ENCODE measurements at places on chromosomes 13 and 19. TPM values are rescaled to one million over a fixed set of nuclear protein-coding genes. Genes with fewer than 3 reads are reported as not detected.

DNA sequence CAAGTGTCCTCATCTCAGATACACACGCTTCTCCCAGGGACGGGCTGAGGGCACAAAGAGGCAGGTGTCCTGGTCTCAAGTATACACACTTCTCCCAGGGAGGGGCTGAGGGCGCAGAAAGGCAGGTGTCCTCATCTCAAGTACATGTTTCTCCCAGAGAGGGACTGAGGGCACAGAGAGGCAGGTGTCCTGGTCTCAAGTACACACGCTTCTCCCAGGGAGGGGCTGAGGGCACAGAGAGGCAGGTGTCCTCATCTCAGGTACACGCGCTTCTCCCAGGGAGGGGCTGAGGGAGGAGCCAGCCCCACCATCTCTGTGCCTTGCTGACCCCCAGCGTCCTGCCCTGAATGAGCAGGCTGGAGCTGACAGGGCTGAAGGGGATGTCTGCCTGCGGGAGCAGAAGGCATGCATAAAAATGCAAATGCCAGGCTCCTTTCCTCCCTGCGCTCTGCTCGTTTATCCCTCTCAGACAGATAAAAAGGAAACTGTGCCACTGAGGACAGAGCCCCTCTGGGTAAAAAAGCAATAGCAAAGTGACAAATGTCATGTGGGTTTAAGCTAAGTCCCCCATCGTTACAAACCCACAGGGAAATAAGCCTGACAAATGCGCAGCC, 96.1 kb upstream of the UQCRFS1 start:
- no peak overlapping the region for H3K27ac ChIP-seq
- H3K27me3 ChIP-seq = no peaks in the 10 kb centered on the region
- H3K36me3 ChIP-seq = no peaks in the 10 kb centered on the region
- H3K4me1 ChIP-seq = no peaks in the 10 kb centered on the region

DNA sequence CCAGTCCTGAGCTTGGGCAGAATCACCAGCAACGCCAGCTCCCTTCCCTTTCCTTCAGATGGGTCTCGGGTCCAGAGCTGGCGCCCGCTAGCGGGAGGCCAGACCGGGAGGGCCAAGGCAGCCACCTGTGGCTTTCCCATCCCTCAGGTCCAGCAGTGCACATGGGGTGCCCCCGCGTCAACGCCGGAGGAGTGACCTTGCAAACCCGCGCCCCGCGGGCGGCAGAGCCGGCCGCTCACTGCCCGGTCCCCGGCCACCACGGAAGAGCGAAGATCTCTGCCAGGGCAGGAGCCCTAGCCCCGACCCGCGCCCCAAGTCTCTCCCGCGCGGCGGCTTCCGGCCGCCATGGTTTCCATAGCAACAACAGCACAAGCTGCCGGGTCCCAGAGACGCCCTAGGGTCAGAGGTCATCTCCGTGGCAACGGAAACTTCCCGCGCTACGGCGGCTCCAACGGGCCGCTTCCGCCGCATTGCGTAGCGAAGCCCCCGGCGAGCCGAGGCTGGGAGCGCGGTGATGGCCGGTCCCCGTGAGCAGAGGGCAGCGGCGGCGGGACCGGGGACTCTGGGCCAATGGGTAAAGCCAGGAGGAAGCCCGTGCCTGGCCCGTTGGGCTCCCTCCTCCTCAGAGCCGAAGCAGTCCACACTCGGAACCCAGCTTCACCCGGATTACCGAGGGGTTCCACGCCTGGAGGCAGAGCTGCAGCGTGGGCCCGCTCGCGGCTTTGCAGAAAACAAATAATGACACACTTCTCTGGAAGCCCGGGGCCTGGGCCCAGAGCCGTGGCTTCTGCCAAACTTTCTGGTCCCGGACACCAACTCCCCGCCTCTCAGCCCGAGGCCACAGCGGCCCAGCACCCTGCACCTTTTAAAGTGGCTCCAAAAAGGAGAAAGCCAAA, 7.4 kb downstream of the FGF14 start:
- peak overlapping the region; percentile 90 for H3K4me3 ChIP-seq
- DNase-seq = peak; percentile 89
- H3K27me3 ChIP-seq = peaks cover 1% of the 10 kb centered on the region
- peaks cover 16% of the 10 kb centered on the region for H3K4me1 ChIP-seq
- peak overlapping the region; percentile 25 for H3K27ac ChIP-seq
- no peaks in the 10 kb centered on the region for H3K36me3 ChIP-seq

DNA sequence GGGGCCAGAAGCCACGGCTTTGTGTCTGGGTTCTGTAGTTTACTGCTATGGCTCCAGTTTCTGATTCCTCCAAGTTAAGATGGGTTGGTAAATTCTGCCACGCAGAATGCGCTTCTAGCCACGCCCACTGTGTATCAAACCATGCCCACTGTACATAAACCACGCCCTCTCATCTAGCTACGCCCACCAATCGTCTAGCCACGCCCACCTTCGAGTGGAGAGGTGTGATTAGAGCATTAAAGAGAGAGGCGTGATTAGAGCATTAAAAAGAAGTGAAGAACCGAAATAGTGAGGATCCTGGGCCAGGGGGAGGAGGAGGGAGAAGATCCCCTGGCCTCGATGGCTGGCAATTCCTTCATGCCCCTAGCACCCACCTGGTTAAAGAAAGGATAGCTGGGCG, 43.7 kb upstream of the ADGRE5 start:
- no peaks in the 10 kb centered on the region for H3K27me3 ChIP-seq
- no peaks in the 10 kb centered on the region for H3K36me3 ChIP-seq
- no peak overlapping the region for H3K4me3 ChIP-seq

- H3K27ac ChIP-seq = no peak overlapping the region
- H3K36me3 ChIP-seq = no peaks in the 10 kb centered on the region
- H3K4me1 ChIP-seq = no peaks in the 10 kb centered on the region
- DNase-seq = no peak
These were observed 3.2 kb downstream of the PDX1 start for GRCh38 chr13:27922883-27923612.

DNA sequence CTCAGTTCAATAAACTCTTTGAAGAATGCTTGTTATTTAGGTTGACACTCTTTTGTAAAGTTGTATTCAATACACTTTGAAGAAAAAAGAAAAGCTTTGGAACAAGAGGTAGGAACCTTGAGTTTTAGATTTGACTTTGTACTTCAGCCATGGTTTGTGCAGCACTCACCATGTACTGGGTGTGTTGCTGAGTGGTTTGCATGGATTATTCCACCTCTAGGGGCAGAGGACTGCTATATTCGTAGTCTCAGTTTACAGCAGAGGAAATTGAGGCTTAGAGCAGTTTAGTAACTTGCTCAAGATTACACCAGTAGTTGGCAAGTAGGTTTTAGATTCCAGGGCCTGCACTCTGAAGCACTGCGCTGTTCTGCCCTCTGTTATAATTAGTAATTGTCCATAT, 68.8 kb downstream of the DNAJC3 start:
- no peak overlapping the region for H3K27ac ChIP-seq
- no peaks in the 10 kb centered on the region for H3K4me1 ChIP-seq
- no peak overlapping the region for H3K4me3 ChIP-seq
- H3K36me3 ChIP-seq = no peaks in the 10 kb centered on the region
- H3K27me3 ChIP-seq = no peaks in the 10 kb centered on the region

GRCh38 chr13:28717170-28717569, 1.6 kb downstream of the SLC46A3 start:
- peaks cover 18% of the 10 kb centered on the region for H3K4me1 ChIP-seq
- no peak overlapping the region for H3K4me3 ChIP-seq
- peaks cover 5% of the 10 kb centered on the region for H3K36me3 ChIP-seq
- H3K27ac ChIP-seq = no peak overlapping the region
- H3K27me3 ChIP-seq = no peaks in the 10 kb centered on the region
- no peak for DNase-seq

Gene ZNF135
- total RNA-seq = 2.8 TPM

Gene ATF5
- 11.2 TPM for total RNA-seq

Gene MEF2B
- total RNA-seq = 6.3 TPM
